ENCODE measurements at places on chromosomes 7 and 10.
A peak's percentile ranks its signal among the peaks of the same experiment; 100 is the strongest.

- DNase-seq: peak; percentile 76
These were observed 257.3 kb downstream of the TRIL start for GRCh38 chr7:28700790-28701203.

GRCh38 chr10:48740015-48740707 lies 55.5 kb downstream of the WDFY4 start:
- DNase-seq: no peak

- peak; percentile 5 for DNase-seq
These were observed 623 bp downstream of the TYSND1 start for GRCh38 chr10:70145666-70146488.

- no peak for DNase-seq
These were observed 1.5 kb upstream of the ELFN1 start for GRCh38 chr7:1668396-1669063.

- no peak for DNase-seq
These were observed 215.3 kb upstream of the RHOBTB1 start for GRCh38 chr10:61159253-61159652.

- no peak for DNase-seq
These were observed 222.6 kb downstream of the ADARB2 start for GRCh38 chr10:1514681-1515080.

- DNase-seq: no peak
These were observed 217.6 kb downstream of the TCERG1L start for GRCh38 chr10:131093795-131094366.

Measured in NCI-H748 treated with DMSO at 0.1 percent for 48 hours (cell line).